ENCODE measurements at places on chromosomes 2 and 18.

DNA sequence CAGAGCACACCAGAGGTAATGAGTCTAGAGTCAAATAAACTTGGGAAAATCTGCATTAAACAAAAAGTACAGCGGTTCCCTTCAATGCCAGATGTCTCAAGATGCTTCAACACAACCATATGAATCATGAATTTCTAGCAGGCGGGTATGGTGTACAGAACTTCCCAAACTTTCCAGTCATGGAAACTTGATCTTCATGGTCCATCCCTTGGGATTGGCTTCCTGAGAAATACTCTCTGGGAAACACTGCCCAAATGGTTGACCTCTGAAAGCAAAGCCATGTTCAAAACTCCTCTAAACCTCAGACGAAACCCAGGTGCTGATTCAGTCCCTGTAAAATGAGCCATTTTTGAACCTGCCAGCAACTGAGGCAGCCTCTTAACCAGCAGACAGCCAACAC, 16.4 kb upstream of the TMEM247 start:
- no peak for DNase-seq

- no peak for DNase-seq
Measured at GRCh38 chr2:122007126-122007525, 251.7 kb downstream of the TSN start.

GRCh38 chr2:120177001-120177621, 46.1 kb downstream of the TMEM185B start:
- peak; percentile 35 for DNase-seq

DNA sequence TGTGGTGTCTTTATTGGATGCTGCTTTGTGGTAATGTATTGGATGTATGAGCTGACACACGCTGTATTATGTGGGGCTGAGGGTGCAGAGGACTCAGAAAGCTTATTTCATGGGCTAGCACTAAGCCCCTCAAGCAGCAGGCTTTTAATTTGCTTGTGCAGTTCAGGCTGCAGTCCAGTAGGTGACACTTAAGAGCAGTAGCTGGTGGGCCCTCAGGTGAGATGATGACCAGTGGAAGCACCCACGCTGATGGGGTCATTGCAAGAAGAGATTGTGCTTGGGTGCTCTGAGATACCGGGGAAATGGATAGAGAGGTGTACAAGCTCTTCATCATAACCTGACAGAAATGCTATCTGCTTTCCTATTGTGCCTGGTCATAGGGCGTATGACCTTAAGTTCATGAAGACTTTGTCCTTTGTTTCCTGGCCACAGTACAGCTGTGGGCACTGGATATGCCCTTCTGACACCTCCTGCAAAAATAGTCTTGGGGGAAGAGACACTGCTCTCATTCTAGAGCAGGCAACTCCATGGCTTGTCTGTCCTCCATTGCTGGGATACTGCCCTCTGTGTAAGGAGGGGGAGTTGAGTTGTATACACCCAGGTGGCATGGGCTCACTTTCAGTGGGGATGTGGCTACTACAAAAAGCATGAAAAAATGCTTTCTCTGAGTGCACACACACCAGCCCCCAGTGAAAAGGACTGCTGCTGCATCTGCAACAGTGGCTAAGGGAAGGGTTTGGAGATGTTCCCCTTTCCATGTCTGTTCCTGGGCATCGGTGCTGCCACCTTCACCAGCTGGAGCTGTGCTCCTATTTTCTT, 205.7 kb upstream of the ZSWIM2 start:
- DNase-seq = no peak

DNA sequence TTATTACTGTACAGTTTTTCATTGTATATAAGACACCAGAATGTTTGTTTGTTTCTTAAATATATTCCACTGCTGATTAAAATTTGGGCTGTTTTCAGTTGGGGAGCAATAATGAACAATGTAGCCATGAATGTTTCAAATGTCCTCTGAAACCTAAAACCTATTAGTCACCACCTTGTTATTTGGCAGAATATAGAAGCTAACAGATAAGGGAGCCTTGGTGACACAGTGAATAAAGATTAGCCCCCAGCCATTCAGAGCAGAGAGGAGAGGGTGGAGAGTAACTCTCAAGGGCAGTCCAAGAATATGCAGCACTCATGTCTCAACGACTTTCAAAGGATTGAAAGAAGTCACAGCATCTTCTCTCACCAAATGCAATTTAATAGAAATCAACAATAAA, 43.1 kb upstream of the ATP8B1 start:
- no peak for DNase-seq

DNA sequence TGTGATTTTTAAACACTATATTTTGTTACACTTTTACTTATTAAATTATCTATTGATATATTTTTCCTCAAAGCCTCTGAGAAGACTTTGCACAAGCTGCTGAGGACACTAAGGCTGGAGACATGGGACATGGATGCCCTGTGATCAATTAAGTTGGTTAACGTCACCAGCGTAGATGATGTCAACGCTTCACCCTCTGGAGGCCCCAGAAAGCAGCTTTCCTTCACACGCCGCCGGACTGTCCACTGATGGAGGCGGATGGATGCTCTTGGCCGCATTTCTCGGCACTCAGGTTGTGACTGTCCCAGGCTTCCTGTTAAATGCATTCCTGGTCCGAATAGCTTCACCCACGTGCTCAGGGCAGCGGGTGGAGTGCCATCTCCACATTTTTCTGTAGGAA, 247.5 kb downstream of the VAPA start:
- no peak for DNase-seq
